ENCODE measurements at places on chromosomes 7 and 10. TPM values are rescaled to one million over a fixed set of nuclear protein-coding genes. Genes with fewer than 3 reads are reported as not detected.

The ABCC2 gene
- total RNA-seq, result 1.0 TPM

The GIMAP2 gene
- 15.5 TPM for total RNA-seq

The FEZF1 gene
- 0.27 TPM for total RNA-seq

The CYP26C1 gene
- total RNA-seq, result not detected

The UNCX gene
- total RNA-seq, result not detected

The ADIRF gene
- 51.3 TPM for total RNA-seq

The PRKG1 gene
- total RNA-seq, result 27.1 TPM
